M059J (cell line): ENCODE measurements at places on chromosomes 2 and 18. TPM values are rescaled to one million over a fixed set of nuclear protein-coding genes. Genes with fewer than 3 reads are reported as not detected.
A peak's percentile ranks its signal among the peaks of the same experiment; 100 is the strongest.

Gene SH3RF3
- total RNA-seq = 1.9 and 2.5 TPM in 2 replicates

Gene SPEG
- 9.8 and 13.9 TPM in 2 replicates for total RNA-seq

Gene USP34
- 36.7 and 60.7 TPM in 2 replicates for total RNA-seq

Gene EFHD1
- total RNA-seq = 0.49 and 1.7 TPM in 2 replicates

Gene IMPACT
- 16.5 and 24.3 TPM in 2 replicates for total RNA-seq

Gene HOXD13
- 2.1 and 3.6 TPM in 2 replicates for total RNA-seq

DNA sequence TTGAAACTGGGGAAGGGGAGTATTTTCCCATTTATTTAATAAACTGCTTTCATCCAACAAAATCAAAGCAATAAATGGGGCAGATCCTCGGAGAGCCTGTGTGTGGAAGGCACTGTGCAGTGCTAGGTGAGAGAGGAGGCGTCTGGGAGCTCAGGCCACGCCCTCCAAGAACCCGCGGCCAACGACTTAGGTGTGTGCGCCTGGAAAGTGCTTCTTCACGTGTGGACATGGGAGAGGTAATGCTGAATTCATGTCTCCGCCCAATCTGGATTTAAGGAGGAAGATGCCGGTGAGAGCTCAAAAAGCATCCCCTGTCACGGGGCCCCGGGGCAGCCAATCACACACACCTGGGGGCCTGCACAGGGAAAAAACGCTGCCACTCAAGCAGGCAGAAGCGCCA, 77.4 kb downstream of the HDAC4 start:
- no peak for DNase-seq

GRCh38 chr2:69693775-69694450, 48.0 kb upstream of the ANXA4 start:
- no peak for DNase-seq

DNA sequence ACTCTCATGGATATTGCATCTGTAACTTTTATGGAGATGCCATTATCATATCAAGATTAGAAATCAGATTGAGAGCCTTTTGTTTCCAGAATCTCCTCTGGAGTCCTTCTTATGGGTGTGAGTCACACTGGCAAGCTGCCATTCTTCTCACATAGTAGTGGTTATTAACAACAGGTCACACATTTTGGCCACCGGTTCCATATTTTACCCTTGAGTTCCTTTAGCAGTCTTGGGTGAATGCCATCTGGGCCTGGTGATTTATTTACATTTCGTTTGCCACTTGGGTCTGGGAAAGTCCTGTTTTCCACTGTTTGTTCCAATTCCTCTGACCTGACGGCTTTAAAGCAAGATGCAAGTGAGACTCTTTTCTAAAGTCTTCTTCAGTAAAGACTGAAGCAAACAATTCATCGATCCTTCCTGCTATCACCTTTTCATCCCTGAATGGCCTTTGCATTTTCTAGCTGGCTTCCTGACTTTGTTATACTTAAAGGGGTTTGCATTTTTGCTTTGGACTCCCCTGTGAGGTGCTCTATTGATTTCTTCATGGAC, 80.5 kb upstream of the CAVIN2 start:
- peak; percentile 98 for DNase-seq

- DNase-seq = no peak
Observed at GRCh38 chr2:48940606-48941005, 185.1 kb upstream of the LHCGR start.

DNA sequence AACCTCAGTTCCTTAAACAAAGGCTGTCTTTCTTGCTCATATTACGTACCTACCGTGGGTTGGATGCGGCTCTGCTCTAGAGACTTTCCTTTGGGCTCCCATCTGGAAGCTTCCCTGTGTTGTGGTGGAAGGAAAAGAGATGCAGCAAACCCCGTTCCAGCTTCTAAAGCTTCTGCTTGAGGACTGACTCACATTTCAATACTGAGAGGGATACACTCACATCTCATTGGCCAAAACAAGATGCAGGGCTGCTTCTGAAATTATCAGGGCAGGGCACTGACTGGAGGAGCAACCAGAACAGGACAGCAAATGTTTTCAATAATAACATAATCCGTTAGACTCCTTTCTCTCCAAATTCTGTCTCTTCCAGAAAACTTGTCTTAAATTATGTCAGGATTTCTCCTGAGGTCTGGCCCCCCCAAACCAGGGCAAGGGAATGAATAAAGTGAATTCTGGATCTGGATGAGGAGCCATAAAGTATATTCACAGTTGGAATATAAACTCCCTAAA, 4.5 kb upstream of the MYO5B start:
- DNase-seq = no peak
